Stimulated activated CD4-positive, alpha-beta T cell treated with anti-CD3 and anti-CD28 coated beads, Interleukin-4, amount 100 ng/mL, for 48 hours (primary cell): ENCODE measurements at places on chromosomes 2 and 18.

DNA sequence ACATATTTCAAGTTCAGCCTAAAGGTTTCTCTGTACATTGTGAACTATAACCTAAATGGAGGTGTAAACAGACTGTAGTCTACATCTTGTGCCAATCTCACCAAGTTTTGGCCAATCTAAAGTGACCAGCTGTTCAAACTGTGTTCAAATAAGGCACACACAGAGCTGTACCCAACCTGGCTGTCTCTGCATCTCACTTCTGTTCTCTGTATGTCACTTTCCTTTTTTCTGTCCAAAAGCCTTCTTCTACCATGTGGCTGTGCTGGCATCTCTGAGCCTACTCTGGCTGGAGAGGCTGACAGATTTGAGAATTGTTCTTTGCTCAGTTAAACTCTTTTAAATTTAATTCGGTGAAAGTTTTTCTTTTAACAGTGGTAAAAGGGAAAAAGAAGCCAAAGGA lies 817.9 kb downstream of the SOCS6 start:
- DNase-seq, result no peak

DNA sequence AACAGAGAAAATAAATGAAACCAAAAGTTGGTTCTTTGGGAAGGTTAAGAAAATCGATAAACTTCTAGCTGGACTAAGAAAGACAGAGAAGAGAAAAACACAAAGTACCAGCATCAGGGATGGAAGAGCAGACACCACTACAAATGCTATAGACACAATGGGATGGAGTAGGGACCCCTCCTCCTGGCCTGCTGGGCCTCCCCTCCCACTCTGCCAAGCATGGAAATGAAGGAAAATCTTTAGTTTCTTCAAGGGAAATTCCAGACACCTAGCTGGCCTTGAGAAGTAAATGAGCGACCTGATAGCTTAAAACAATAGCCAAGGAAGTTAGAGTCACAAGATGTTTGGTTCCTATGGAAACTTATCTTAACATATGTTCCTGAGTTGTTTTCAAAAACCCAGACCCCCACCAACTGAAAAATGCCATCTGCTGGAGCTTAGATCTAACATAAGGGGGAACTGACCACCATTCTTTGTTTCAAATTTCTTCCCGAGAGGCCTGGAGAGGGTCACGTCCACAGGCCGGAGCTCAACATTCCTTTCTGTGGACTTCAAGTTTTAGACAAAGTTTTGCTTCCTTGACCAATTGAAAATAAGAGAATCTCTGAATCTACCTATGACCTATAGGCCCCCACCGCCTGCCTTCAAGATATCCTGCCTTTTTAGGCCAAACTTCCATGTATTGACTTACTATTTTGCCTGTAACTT lies 101.9 kb downstream of the BIN1 start:
- no peak for DNase-seq

DNA sequence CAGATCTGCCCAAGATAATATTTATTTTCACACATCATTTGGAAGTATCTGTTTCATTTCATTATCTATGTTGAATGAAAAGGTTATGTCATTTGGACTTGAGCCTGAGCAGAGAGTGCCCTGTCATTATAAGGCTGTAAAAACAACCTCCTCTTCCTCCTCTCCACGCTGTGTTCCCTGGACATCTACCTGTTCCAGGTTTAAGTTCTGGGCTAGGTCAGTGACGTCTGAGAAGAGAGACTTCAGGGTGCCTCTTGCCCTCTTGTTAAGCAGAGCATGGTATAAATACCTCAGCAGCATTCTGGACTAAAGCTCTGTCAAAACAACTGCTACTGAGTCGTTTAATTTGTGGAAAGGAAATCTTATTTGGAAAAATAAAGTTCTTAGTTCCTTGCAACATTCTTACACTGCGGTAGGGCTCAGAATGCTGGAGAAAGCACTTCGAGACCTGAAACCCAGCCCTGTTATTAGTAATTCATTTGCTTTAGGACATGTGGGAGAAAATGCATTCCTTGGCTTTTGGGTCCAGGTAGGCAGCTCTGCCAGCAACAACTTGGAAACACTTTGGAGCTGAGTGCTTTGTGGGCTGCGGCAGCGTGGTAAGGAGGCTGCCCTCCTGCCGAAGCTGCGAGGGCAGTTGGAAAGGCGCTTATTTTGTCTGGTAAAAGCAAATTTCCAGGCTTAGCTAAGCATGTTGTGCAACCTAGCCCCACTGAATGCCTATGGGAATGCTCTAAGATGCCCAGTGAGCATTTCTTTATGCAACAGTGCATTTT lies 91.8 kb upstream of the NEDD4L start:
- DNase-seq, result no peak

GRCh38 chr18:74942319-74942910 lies 266.5 kb downstream of the PTGR3 start:
- DNase-seq, result peak; percentile 12

DNA sequence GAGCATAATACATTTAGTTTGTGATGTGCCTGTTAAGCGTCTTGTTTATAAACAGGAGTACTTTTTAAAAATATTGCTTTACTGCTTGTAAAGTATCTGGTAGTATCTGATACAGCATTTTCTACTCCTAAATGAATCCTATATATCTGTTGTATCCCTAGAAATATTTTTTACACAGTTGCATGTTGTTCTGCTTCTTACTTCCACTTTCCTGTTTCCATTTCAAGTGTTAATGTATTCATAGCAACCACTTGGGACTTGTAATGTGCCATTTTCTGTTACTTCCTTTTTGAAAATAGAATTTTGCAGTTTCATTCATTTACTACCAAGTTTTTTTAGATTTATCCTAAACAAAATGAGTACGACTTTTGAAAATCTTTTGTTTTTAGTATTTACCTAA lies 24.9 kb downstream of the CCNT2 start:
- DNase-seq, result no peak

DNA sequence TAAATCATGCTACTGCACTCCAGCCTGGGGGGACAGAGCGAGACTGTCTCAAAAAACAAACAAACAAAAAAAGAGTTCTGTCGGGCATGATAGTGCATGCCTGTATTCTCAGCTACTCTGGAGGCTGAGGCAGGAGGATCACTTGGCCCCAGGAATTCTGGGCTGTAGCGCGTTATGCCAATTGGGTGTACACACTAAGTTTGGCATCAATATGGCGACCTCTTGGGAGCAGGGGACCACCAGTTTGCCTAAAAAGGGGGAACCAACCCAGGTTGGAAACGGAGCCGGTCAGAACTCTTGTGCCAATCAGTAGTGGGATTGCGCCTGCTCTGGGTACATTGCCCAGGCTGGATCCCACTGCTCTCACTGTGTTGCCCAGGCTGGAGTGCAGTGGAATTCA lies 49.7 kb downstream of the SDC1 start:
- no peak for DNase-seq

- DNase-seq, result no peak
These were observed 24.5 kb downstream of the ROCK2 start for GRCh38 chr2:11319939-11320338.

DNA sequence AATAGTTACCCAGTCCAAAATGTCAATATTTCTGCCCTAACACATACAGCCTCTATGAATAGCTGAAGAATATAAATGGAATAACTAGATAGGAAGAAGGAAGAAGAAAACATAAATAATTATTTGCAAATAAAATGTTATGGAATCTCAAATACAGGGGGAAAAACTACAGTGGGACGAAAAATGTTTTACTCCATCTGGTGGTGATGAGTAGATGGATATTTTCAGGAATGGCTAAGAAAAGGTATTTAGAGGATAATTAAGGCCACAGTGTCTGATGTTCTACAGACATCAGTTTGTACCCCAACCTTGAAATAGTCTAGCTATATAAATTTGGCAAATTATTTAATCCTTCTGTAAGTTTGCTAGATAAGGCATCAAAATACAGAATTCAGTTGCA lies 178.1 kb upstream of the FSHR start:
- no peak for DNase-seq

DNA sequence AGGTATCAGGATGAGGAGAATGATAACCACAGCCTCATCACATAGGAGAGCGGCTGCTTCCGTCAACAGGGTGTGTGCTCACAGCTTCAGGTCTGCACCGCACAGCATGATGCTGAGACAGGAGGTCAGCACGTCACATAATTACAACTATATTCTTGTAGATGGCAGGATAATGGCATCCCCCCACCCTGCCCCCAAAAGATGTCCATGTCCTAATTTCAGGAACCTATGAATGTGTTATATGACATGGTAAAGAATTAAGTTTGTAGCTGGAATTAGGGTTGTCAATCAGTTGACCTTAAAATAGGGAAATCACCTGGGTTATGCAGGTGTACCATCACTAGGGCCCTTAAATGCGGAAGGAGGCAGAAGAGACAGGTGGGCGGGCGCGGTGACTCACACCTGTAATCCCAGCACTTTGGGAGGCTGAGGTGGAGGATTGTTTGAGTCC lies 73.9 kb downstream of the ARL4C start:
- no peak for DNase-seq
